Stimulated activated CD8-positive, alpha-beta memory T cell treated with anti-CD3 and anti-CD28 coated beads, Interleukin-4, amount 100 ng/mL, for 4 hours (primary cell): ENCODE measurements at places on chromosomes 13 and 19.
A peak's percentile ranks its signal among the peaks of the same experiment; 100 is the strongest.

GRCh38 chr19:42555317-42555716 is 27.0 kb upstream of the CEACAM1 start:
- DNase-seq: no peak

DNA sequence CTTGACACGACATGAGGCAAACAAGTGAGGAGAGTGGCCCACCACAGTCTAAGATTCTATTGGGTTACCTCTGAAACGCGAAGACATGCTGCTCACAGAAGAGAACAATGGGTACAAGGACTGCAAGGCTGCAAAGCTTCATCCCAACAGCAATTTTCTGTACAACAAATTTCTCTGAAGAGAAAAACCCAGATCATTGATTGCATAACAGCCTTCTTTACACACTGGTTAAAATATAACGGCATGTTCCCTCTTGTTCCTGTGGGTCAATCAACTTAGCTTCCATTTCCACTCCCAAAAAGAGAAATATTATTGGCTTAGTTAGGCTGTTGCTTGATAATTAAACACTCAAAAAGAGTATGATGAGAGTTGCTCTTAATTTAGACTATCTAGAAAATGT is at the start of gene CPB2:
CPB2 (minus strand) TSS at position 166 of the 400 bp plus-strand sequence; CDS start at position 142, 24 bp downstream.
- no peak for DNase-seq

DNA sequence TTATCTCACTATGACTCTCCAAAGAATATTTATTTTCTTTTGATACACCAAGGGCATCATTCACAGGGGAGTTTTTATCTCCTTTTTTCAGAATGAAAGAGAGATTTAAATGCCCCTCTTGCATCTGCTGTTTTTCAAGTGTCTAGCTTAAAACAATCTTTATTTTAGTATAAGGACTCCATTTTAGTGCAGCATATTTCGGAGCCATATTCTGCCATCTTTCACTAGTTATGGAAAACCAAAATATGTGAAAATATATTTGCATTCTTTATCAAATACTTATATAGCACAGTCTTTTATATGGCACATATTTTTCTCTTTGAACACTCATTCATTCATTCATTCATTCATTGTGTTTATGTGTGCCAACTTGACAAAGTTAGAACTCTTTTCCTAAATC is 1130.2 kb downstream of the SLITRK5 start:
- no peak for DNase-seq

- no peak for DNase-seq
Measured at GRCh38 chr19:48511800-48512503, at the start of gene LMTK3. LMTK3 (minus strand) TSS chr19:48511835; CDS start chr19:48511576, 259 bp downstream.

- DNase-seq: no peak
Measured at GRCh38 chr19:44725251-44725650, 23.3 kb upstream of the BCL3 start.

DNA sequence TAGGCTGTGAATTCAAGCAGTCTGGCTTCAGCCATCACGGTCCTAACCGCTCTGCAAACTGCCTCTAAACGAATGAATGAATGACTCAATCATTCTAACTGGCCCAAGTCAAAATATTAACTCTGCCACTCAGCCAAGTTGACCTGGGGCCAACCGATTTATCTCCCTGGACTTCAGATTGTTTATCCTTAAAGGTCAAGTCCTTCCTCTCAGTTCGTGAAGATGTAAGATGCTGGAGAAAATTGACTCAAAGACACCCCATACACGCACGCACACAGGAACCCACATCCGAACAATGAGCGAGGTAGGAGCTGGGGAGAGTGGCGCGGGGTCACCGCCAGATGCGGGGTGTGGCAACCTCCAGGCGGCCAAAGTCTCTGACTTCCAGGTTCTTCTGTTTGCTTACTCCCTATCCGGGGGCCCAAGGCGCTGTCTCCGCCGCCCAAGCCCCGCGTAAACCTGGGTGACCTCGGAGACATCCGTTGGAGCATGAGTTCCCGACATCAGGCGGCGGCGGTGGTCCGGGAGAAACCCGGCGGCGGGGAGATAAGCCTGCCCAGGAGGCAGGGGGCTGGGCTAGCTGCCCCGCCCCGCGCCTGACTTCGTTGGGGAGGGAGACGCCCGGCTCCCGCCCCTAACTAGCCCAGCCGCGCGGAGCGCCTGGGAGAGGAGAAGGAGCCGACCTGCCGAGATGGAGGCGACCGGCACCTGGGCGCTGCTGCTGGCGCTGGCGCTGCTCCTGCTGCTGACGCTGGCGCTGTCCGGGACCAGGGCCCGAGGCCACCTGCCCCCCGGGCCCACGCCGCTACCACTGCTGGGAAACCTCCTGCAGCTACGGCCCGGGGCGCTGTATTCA is at the start of gene CYP2S1:
CYP2S1 (plus strand) TSS at position 646 of the 856 bp plus-strand sequence; CDS start at position 692, 46 bp downstream.
- no peak for DNase-seq

DNA sequence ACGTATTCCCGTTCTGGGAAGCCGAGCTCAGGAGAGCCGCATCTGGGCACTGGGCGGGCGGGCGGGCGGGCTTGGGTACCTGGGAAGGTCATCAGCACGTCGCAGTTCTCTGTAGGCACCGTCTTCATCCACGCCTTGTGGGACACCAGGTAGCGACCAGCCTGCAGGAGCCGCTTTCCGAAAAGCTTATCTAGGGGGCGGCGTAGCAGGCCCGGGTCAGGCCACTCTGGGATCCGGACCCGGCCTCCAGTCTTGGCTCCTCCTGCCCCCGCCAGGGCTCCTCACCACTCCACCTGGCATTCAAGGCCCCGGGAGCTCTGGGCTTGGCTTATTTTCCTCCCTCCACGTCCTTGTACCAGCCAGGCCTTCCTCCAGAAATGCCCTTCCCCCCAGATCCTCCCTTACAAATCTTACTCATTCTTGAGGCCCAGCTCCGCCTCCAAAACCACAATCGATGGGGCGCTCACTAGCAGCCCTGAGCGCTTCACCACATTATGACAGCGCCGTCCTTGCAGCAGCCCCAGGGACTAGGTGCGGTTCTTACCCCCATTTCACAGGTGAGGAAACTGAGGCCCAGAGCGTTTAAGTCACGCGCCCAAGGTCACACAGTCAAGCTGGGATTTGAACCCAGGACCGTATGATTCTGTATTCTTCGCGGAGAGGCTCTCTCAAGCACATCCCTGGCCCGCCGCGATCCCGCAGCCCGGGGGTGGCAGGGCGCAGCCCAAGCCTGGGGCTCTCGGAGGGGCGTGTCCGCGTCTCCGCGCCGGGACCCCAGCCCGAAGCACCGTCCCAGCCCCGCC is 843 bp downstream of the ANO8 start:
- peak; percentile 67 for DNase-seq

GRCh38 chr13:76379341-76380105 is 506.7 kb downstream of the KCTD12 start:
- DNase-seq: no peak

- DNase-seq: no peak
Measured at GRCh38 chr13:37627428-37627827, 28.9 kb upstream of the POSTN start.

DNA sequence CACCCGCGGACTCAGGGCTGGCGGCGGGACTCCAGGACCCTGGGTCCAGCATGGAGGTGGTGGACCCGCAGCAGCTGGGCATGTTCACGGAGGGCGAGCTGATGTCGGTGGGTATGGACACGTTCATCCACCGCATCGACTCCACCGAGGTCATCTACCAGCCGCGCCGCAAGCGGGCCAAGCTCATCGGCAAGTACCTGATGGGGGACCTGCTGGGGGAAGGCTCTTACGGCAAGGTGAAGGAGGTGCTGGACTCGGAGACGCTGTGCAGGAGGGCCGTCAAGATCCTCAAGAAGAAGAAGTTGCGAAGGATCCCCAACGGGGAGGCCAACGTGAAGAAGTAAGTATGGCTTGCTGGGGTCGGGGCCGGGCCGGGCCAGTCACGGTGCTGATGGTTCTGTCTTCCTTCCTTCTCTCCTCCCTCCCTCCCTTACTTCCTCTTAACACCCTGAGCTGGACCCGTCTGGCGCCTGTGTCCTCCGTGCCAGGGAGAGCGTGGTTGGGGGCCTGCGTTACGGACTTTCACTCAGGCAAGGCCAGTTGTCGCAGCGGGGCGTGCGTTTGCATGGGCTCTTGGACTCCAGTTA is 1.4 kb downstream of the STK11 start:
- no peak for DNase-seq

DNA sequence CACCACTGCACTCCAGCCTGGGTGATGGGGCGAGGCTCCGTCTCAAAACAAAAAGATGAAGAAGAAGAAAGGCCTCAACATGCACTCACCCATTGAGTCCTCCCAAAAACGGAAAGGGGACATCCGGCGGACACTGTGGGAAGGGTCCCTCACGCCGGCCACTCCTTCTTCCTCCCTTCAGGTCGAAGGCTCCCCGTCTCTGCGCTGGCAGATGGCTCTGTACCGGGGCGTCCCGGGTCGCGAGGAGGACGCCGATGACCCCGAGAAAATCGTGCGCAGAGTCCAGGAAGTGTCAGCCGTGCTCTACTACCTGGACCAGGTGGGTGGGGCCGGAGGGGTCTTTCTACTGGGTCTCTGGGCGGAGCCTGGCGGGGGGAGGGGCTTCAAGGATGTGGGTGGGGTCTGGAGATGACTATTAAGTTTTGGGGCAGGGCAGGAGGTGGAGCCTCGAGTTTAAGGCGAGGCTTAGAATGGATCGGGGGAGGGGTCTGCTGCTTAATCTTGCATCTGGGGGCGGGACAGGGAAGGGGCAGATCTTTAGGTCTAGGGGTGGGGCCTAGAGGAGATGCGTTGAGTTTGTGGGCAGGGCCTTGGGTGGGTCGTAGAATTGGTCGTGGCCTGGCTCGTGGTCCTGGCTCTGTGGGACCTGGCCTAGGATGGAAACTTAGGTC is 90.2 kb downstream of the MAP4K1 start:
- DNase-seq: no peak

GRCh38 chr19:38733493-38734175 is 10.6 kb downstream of the CAPN12 start:
- DNase-seq: no peak

DNA sequence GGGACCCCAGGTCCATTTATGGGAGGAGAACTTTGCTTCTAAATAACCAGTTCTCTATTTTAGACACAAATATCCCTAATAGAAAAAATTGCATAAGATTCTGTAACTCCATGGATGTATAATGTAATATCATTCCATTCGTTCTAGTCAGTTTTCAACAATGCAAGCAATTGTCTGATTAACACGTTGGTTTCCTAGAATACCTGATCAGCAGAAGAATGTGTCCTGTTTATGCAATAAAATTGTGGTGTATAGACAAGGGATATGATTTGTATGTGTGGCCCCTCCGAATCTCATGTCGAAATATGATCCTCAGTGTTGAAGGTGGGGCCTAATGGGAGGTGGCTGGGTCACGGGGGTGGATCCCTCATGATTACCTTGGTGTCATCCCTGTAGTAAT is 62.1 kb downstream of the RUBCNL start:
- no peak for DNase-seq

- no peak for DNase-seq
Measured at GRCh38 chr13:31224963-31225559, 25.3 kb downstream of the B3GLCT start.

DNA sequence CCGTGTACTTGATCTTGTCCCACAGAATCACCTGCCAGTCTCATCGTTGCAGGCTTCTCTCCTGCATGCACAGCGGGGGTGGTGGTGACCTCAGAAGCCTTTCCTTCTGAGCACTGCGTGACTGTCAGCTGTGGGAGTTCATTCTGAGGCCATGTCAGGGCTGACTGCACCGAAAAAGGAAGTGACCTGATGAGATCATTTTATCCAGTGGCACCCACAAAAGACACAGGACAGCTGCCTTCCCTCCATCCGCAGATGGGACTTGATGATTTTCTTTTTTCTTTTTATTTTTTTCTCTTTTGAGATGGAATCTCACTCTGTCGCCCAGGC is 89.7 kb downstream of the RAB20 start:
- no peak for DNase-seq

GRCh38 chr13:71831716-71832115 is 35.3 kb downstream of the DACH1 start:
- DNase-seq: no peak

DNA sequence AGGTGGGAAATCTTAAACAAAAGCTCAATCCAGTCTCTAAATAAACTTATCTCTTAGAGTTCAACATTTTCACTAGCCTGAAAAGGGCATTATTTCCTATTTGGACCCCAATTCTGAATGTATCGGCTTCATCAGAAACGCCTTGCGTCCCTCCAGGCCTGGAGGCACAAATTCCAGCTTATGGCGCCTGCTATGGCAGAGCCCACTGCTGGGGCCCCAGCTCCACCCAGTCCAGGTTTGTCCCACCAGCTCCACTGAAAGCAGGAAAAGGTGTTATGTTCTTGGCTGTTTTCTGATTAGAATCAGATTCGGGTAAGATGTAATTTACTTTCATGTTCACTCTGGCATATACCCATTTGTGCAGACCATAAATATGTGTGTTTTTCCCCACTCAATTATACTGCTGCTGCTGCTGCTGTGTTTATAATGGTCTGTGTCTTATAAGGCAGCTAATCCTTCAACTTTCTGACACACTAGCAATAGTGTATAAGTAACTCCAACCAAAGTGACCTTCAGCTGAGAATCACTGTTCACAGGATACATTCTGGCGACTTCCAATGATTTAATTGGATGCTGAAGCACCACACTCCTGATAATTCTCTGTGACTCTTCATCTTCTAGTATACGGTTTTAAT is 6.4 kb downstream of the IRS2 start:
- DNase-seq: no peak

DNA sequence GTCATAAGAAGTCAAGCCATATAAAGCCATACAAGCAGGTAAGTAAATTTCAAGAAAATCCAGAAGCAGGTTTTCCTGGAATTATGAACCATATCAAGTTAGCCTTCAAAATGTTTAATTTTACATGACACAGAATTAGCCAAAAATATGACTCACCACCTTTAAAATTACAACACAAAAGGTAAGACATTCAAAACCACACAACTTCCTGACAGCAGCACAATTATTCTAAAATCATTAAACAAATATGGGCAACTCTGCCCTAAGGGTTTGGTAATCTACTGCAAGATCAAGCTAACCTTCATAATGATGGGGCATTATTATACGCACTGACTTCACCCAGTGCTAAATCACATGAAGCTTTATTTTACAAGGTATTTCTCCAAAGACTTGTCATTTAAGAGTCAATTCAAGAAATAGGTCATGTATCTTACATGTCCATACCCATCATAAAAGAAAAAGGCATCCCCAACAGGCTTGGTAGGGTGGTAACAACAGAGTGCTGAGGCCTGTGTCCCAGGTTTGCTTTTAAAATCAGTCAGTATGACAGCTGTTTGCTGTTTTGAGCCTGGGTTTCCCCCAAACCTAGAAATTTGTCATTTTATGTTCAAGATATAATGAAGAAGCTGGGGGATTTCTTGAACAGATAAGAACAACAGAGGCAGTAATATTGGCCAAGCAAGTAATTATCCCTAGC is 15.2 kb downstream of the RCBTB1 start:
- DNase-seq: no peak
